ENCODE measurements at places on chromosomes 12 and 14. TPM values are rescaled to one million over a fixed set of nuclear protein-coding genes. Genes with fewer than 3 reads are reported as not detected.

The RFX4 gene
- not detected for polyA plus RNA-seq

The COCH gene
- 4.5 TPM for polyA plus RNA-seq

The PLA2G1B gene
- 0.41 TPM for polyA plus RNA-seq

The TBX3 gene
- 86.6 TPM for polyA plus RNA-seq

The HPD gene
- polyA plus RNA-seq = 4.4 TPM

The SMOC1 gene
- polyA plus RNA-seq = 1.2 TPM

The ACSM4 gene
- polyA plus RNA-seq = not detected

The LRTM2 gene
- polyA plus RNA-seq = 0.75 TPM

The HOXC11 gene
- polyA plus RNA-seq = 2.3 TPM

The KRT75 gene
- not detected for polyA plus RNA-seq

The CSAD gene
- 106 TPM for polyA plus RNA-seq

The ASB8 gene
- polyA plus RNA-seq = 28.6 TPM

The RPL10L gene
- polyA plus RNA-seq = 0.11 TPM

The SLC5A8 gene
- polyA plus RNA-seq = 25.3 TPM

The CDK17 gene
- polyA plus RNA-seq = 38.3 TPM

The TAS2R30 gene
- 0.16 TPM for polyA plus RNA-seq

The MCRS1 gene
- polyA plus RNA-seq = 72.6 TPM

The EID3 gene
- 4.5 TPM for polyA plus RNA-seq

The GON7 gene
- polyA plus RNA-seq = 19.7 TPM

The LIN7A gene
- polyA plus RNA-seq = 21.2 TPM

The SERPINA6 gene
- 7.9 TPM for polyA plus RNA-seq

The TEX22 gene
- polyA plus RNA-seq = 3.6 TPM

The KLRK1 gene
- 1.2 TPM for polyA plus RNA-seq

The TRHDE gene
- polyA plus RNA-seq = 25.8 TPM

The ZC2HC1C gene
- 9.4 TPM for polyA plus RNA-seq

The MFAP5 gene
- 0.10 TPM for polyA plus RNA-seq
